Nephron progenitor cell (in vitro differentiated cells): ENCODE measurements at places on chromosomes 7 and 10.

- DNase-seq: no peak
Observed at GRCh38 chr7:83849131-83849530, 200.2 kb upstream of the SEMA3E start.

DNA sequence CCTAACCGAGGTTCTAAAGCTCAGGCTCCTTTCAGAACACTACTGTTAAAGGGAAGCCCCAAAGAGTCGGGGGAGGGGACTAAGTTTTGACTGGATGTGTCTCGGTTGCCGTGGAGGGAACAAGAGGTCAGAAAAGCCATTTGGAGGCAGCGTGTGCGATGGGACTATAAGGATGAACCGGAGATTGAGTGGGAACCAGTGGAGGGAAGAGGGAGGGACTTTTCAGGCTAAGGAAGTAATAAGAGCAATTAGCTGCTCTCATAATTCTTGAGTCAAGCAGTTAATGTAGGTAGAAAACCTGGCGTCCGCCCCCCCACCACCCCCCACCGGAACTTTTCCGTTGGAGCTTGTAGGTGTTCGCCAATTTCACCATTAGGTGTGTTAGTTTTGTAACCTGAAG, 491 bp upstream of the AKAP9 start:
- peak; percentile 29 for DNase-seq

- no peak for DNase-seq
Observed at GRCh38 chr7:134320201-134320600, 3.5 kb upstream of the SLC35B4 start.

DNA sequence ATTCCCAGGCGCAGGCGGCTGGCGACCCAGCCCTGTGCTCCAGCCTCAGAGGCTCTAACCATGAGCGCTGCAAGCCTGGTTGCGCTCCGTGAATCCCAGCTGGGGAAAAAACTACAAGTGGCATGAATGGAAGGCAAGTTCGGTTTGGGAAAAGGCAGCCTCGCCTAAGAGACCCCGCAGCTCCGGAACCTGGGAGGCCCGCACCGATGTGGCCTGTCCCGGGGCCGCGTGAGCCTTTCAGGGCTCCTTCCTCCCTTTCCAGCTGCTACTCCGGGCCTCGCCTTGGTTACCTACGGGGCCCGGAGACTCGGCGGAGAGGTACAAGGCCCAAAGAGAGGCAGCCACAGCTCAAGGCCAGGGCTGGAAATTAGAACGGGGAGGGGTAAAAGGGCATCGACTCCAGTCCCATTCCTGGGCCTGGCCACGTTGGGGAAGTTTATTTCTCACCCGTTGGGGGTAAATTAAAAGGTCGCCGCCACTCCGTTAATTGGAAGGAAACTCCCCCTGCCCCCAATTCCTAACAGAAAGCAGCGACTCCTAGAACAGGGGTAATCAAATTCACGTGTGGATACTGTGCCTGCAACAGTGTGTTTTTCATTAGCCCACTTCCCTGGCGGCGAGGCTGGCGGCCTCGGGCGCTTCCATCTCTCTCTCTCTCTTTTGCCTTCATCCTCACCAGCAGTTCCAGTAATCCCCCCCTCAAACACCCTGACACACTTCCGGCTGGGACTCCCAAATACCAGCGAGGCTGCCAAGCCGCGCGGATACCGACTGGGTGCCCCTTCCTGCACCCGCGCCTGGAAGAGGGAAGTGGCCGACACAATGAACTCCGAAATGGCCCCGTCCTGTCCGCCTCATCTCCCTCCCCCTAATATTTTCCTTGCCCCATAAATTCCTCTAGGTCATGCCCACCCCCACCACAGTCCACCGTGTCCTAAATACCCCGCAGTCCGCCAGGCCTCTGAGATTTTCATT, 1.5 kb upstream of the HOXA9 start:
- peak; percentile 47 for DNase-seq

DNA sequence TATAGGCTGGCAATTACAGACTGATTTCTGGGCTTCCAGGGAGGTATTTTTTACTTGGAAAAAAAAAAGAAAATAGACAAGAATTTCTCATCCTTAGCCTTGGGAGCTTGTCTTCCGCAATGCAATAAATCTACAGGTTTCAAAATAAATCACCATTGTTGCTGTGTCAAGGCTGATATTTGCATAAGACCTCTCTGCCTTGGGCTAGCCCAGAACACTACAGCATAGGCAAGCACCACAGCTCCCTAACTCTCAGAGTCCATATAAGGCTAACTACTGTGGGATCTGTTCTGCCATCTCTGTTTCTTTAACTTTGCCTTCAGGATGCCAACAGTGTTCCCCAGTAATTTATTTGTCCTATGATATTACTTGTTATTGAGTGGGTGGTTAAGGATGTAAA, 64.4 kb downstream of the ZWINT start:
- no peak for DNase-seq

DNA sequence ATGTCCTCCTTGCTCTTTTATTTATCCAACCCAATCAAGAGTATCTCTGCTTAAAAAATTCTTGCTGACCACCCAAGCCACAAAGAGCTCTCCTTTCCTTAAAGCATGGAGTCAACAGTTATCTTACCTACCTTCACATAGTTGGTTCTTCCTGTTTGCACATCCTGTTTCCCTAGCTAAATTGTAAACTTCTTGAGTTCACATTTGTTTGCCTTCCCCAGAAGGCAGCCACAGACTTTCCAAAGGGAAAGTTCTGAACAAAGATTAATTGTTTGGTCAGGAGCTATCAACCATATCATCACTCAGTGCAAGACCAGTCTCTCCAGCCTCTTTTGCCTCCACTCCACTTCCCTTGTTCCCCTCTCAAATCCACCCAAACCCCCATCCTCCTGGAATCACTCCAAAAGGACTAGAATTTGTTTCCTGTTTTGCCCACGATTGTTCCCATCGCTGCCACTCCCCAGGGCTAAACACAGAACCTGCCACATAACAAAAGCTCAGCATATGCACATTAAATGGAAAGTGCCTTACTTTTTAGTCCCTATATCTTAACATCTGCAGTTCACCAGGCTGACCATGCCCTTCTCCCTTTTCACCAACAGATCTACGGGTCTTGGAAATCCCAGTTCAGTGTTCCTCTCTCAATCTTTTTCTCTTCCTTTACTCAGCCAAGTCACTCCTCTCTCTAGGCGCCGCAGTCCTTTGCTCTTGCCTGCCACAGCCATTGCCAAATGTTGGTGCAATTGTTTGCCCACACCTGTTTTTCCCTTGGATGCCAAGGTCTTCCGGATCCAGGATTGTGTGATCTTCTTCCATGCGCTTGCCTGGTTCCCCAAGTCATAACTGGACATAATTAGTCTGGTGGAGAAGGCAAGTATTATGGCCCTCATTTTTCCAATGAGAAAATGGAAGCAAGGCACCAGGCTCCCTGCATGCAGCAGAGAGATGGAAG, 265.5 kb downstream of the KCNMA1 start:
- no peak for DNase-seq

DNA sequence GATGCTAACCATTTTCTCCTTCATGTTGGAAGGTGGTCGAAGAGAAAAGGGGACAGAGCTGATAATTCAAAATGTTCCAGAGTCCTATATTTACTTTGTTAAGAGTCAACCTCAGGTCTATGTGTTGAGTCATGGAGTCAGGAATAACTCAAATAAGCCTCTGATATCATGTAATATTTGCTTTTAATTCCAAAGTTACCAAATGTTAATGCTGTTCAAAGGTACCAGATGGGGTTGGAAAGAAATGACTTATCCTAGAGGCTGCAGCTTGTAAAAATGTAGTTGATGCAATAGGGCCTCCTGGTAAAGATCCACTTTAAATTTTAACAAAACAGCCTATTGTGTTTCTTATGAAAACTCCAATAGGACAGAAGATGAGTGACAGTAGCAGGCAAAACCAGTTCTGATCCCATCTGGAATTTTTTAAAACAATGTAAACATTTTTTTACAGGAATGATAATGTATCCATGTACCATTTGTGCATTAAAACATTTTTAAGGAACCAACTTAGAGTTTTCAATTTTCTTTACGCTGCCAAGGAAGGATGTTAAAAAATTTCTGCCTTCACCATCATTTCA, 218.2 kb downstream of the ANK3 start:
- no peak for DNase-seq

DNA sequence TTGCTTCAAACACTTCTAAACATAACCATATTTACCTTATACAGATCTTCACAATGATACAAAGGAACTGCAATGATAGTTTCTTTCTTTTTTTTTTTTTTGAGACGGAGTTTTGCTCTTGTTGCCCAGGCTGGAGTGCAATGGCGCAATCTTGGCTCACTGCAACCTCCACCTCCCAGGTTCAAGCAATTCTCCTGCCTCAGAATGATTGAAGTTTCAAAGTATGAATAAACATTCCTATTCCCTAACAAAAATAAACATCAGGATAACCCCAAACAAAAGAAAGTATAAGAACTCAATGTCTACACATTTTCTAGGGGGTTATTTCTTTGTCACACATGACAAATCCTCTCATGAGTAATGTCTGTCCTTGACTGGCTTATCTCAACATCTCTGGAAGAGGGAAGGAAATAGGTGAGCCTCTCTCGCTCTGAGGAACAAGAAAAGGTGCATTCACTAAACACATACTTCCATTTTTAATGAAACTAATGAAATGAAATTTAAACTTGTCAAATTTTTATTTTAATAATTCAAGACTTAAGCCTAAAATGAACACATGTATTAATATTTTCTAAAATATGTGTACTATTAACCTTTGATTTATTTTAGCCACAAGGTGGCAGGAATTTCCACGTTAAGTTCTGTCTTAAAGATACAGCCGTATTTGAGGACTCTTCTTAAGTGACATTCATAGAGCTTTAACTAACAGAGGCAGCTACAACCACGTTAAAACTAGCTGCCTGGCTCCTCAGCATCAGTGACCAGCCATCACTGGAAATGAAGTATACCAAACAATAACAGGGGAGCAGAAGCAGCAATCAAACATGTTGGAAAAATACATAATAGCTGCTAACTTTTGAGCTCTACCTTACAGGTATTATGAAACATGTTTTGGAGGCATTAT, 58.3 kb downstream of the MALSU1 start:
- DNase-seq: no peak

GRCh38 chr7:157638563-157638962, 301.8 kb downstream of the DNAJB6 start:
- DNase-seq: no peak

DNA sequence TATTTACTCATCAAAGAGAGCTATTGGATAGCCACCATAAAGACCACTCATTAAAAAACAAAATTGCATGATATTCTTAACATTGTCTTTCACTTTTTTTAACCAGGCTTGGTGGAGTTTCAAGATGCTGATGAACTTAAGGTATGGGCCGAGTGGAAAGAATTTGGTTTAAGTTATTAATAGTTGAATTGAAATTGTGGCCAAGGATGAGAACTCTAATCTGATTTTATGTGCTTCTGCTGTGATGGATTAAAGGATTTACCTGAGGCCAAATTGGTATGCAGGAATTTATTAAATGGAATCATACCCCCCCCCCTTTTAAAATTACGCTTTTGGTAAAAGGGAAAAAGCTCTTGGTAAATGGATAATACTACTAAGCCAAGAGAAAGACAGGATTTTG, 33.8 kb upstream of the TOMM7 start:
- DNase-seq: no peak

DNA sequence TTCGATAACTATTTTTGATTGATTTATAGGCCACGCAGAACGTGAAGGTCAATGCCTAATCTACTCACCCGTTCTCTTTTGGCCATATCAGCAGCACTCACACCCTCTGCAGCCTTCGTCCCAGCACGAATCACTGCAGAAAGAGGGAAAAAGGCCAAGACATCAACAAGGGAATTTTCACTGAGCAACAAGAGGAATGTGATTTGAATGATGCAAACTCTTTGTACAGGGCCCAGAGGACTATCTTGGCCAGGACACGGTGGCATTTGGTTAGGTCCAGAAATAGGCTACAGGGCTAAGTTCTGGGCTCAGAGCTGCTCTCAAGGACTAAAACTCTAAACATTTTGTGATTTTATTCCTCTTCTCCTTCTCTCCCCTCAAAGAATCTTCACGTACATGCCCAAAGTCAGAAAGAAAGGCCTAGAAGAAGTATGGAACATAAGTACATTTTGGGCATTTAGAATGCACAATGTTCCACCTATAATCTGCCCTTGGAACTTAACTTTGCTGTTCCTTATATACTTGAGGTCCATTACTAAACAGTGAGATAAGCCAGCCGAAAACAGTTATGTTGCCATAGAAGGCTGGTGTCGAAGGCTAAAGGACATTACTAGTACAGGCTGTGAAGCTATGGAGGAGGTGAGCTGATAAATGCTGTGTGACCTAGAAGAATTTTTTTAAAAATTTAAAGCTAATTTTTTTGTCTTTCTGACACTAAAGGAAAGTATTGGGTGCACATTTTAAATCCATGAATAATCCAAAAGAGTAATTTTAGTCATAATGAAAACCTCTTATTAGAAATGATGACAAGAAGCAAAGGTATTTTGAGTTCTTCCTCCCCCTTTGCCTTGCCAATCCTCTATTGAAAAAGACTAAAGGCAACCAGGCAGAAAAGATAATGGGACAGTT, 20.0 kb downstream of the RBM28 start:
- no peak for DNase-seq

DNA sequence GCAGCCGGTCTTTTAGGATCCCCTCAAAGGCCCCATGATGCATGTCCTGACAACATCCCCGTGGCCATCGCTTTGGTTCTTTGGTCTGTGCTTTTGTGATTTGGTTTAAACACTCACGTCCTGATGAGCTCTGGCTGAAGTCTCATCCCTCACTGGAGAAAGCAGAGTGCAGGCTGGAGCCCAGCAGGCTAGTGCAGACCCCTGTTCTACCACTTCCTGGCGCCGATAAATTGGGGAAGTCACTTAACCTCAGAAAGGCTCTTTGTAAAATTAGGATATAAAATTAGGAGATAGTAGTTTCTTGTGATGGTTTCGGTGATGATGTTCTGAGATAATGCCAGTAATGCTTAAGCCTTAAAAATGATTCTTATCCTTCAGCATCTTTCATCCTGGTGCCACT, 307.6 kb downstream of the GFRA1 start:
- DNase-seq: no peak

- DNase-seq: no peak
Observed at GRCh38 chr7:148060724-148061123, 529.8 kb upstream of the C7orf33 start.

DNA sequence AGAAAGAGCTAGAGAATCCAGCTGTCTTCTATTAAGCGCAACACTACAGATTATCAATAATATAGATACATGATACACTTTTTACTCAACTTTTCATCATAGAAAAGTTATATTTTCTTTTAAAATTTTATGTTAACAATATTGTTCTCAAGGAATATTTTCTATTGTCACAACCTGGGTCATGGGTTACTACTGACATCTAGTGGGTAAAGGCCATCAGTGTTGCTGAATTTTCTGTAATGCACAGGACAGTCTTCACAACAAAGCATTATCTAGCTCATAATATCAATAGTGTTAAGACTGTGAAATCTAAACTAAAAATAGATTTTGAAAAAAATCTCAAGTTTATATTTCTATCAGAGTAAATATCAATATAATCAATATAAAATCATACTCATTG, 209.8 kb downstream of the ZNF33B start:
- no peak for DNase-seq

DNA sequence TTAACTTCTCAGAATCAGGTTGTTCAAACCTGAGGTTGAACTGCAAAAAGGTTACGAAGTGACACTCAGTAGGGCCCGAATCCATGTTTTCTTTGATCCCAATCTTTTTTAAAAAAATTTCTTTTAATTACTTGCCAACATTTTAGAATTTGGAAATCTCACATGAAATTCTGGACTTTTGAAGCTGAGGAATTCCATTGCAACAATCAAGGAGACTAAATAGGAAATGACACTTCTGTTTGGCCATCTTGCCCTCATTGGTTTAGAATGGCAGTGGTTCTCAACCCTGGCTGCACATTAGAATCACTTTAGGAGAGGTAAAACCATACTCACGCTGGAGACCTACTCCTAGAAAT, 471 bp upstream of the TOMM7 start:
- no peak for DNase-seq
